Spinal cord (tissue), 10 donors: ENCODE measurements at places on chromosomes 5 and 9. TPM values are rescaled to one million over a fixed set of nuclear protein-coding genes. Genes with fewer than 3 reads are reported as not detected.

The IL3 gene
- not detected for total RNA-seq

The SCAI gene
- total RNA-seq = 16.9 TPM

The PPIC gene
- 72.5 TPM for total RNA-seq

The TLE4 gene
- 57.9 TPM for total RNA-seq

The CLINT1 gene
- 46.2 TPM for total RNA-seq

The PCBD2 gene
- 9.4 TPM for total RNA-seq
